ENCODE measurements at places on chromosomes 1 and 21. TPM values are rescaled to one million over a fixed set of nuclear protein-coding genes. Genes with fewer than 3 reads are reported as not detected.

DNA sequence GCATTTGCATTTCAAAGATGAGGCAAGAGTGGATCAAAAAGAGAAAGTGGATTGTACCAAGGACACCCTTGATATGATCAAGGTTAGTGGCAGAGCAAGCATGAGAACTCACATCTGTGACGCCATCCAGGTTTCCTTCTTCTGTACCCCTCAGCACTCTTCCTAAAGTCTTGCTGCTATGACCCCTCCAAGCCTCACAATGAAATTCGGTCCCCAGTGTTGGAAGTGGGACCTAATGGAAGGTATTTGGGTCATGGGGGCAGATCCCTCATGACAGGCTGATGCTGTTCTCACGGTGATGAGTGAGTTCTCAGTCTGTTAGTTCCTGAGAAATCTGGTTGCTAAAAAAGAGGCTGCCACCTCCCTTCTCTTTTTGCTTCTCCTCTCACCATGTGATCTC, 86.4 kb downstream of the PGM1 start:
- no peak for DNase-seq

Gene UCK2
- 88.4 TPM for total RNA-seq

Gene OR6N1
- total RNA-seq, result not detected

DNA sequence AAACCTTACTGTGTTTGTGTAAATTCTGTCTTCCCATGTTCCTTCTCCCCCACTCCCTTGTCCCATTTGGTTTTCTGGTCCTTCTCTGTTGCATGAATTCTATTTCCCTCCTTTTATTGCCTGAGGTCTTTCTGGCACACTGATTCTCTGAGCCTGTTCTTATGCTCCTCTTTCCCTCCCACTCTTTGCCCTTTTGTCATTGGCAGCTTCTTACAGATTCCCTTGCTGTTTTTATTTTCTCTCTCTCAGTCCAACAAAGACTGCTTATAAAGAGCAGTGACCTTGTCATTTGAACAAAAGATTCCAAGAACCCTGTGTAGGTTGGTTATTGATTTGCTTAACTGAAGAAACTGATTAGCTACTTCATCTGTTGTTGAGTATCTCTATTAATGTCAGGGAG, 49.7 kb downstream of the GPR52 start:
- DNase-seq, result no peak

- DNase-seq, result no peak
Measured at GRCh38 chr1:158145173-158145719, 35.4 kb upstream of the CD1D start.

DNA sequence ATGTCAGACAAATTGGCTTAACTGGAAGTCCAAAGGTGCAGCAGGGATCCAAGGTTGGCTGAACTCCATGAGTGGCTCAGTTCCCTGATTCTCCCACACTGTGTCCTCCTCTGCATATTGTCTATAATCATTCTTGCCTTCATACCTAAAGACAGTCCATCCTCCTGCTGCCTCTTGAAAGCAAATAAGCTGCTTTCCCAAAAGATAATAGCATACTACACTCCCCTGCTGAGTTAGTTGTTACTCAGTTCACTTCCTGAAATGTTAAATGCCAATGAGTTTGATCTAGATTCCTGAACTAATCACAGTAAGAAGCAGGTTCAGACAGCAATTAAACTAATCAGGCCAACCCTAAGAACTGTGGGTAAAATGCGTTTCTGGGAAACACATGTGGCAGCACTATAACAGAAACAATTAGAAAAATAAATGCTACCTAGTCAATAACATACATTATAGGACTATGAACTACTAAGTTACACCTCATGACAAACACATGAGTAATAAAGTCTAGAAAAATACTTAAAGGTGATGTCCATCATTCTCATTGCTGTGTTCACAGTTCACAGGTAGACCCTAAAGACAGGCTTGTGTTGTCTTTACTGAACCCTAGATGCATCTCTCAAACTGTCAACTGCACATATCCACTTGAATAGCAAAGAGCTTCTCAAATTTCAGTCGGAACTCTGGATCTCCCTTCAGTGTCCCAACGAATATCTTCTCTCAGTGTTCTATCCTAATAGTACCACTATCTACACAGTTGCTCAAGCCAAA, 50.8 kb upstream of the BOLA1 start:
- no peak for DNase-seq

DNA sequence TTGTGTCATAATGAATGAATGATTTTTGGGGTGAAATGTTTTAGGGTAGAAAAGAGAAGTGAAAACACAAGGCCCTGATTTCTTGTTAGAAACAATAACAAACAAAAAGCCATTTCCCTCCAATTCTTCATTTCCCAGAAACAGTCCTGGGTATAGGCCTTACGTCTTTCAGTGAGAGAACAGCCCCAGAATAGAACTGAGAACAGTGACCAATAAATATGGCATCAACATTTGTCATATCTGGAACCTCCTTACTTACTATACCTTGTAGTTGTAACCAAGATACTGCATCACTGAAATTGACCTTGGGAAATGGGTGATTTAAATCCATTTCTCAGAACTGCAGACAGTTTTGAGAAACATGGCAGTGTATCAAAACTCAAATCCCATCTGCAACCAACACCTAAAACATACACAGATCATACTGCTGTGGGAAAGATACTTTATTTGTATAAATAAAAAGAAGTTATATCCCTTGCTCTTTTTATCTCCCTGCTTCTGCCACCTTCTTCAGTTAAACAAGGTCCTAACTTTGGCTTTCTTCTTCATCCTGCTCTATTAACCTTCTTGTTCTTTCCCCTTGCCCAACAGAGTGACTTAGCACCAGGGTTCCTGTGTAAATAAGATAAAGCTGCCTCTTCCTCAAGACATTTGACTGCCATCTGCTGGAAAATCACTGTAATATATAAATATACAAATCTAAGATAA, 19.5 kb downstream of the XKR8 start:
- peak; percentile 35 for DNase-seq

DNA sequence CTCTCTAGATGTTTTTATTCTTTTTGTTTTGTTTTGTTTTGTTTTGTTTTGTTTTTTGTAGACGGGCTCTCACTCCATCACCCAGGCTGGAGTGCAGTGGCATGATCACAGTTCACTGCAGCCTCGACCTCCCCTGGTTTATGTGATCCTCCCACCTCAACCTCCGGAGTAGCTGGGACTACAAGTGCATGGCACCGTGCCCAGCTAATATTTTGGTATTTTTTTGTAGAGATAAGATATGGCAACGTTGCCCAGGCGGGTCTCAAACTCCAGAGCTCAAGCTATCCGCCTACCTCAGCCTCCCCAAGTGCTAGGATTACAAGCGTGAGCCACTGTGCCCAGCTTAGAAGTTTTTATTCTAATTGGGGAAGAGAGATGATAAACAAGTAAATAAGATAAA, 13.3 kb upstream of the TP53BP2 start:
- no peak for DNase-seq

Gene TMEM51
- total RNA-seq, result 16.6 TPM

DNA sequence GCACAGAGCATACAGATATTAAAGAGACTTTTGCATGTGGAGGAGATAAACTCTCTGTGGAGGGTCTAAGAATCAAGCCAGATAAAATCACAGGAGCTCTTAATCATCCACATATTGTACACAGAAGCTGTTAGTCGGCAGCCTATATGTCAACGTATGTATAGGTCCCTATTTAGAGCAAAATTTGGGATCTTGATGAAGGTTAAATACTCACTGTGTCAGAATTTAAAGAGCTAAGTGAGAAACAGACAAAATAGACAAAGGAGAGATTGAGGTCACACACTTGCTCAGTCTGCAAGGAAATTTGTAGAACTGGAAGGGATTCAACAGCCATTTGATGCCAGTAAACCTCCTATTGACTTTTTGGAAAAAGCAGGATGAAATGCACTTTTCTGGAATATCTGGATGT, 4.1 kb upstream of the IRF2BP2 start:
- no peak for DNase-seq

GRCh38 chr1:62307446-62307845, 11.8 kb downstream of the KANK4 start:
- DNase-seq, result no peak

Gene TPR
- 131 TPM for total RNA-seq

- DNase-seq, result no peak
Measured at GRCh38 chr1:55385402-55386018, 170.3 kb upstream of the USP24 start.

DNA sequence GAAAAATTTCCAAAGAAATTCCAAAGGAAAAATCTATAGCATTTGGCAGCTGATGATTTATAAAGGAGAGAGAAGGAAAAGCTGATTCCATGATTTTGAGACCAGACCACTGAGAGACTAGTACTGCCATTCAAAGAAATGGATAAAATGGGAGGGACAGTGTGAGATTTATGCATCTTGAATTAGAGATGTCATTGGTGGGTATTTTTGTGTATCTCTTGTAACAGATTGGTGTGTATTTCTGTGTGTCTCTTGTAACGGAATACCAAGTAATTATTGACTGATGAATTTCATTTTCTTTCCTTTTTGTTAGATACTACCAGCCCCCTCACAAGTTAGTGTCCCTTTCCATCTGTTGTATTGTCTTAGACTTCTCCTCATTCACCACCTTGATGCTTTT, 102.2 kb downstream of the OLFML2B start:
- no peak for DNase-seq

Gene PCSK9
- 39.6 TPM for total RNA-seq

- DNase-seq, result no peak
Measured at GRCh38 chr1:174550296-174550695, 102.5 kb downstream of the GPR52 start.

Gene S100A5
- 6.0 TPM for total RNA-seq

GRCh38 chr1:190908691-190909090, 431.0 kb upstream of the BRINP3 start:
- DNase-seq, result no peak

DNA sequence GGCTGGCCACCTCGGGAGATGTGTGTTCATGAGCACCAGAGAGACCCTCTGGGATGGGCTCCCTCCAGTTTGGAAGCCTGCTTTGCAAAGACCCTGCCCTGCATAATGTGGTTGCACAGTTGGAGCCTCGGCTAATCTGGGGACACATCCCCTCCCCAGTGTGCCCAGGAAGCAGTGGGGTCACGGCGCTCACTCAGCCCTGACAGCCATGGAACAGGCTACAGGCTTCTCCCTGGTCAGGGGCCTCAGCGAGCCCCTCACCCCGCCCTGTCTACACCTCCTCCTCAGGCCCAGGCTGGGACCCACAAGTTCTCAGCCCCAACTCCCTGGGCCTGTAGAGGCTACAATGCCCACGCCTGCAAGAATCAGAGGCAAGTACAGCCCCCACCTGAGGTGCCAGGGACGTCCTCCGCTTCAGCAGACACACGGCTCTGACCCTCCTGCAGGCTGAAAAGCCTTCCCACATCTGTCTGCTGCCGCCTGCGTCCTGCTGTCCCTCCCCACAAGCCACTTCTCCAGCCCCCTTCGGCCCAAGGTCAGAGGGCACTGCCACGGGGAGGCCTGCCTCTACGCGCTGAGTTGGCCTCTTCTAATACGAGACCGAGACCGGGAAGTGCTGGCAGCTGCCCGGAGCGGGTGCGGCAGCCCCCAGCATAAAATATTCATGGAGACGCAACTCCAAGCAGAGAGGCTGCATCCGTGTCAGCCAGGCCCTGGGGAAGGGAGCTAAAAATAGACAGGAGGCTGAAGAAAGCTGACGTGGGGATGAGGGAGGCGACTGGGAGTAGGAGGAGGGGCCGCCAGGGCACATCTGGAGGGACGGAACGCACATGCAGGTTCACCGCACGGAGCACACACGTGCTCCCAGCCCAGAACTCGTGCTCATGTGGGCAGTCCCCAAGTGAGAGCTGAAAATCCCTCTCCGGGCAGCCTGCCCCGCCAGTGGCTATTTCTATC, 15.2 kb upstream of the GPR153 start:
- no peak for DNase-seq

- no peak for DNase-seq
Measured at GRCh38 chr21:25342816-25343215, 264.5 kb downstream of the MRPL39 start.

GRCh38 chr21:34836103-34836932, 167.5 kb downstream of the CLIC6 start:
- DNase-seq, result peak; percentile 97

Gene RUNX3
- 22.6 TPM for total RNA-seq

Gene NFASC
- total RNA-seq, result 0.57 TPM

GRCh38 chr1:186633116-186633515, 47.1 kb downstream of the PTGS2 start:
- DNase-seq, result no peak

DNA sequence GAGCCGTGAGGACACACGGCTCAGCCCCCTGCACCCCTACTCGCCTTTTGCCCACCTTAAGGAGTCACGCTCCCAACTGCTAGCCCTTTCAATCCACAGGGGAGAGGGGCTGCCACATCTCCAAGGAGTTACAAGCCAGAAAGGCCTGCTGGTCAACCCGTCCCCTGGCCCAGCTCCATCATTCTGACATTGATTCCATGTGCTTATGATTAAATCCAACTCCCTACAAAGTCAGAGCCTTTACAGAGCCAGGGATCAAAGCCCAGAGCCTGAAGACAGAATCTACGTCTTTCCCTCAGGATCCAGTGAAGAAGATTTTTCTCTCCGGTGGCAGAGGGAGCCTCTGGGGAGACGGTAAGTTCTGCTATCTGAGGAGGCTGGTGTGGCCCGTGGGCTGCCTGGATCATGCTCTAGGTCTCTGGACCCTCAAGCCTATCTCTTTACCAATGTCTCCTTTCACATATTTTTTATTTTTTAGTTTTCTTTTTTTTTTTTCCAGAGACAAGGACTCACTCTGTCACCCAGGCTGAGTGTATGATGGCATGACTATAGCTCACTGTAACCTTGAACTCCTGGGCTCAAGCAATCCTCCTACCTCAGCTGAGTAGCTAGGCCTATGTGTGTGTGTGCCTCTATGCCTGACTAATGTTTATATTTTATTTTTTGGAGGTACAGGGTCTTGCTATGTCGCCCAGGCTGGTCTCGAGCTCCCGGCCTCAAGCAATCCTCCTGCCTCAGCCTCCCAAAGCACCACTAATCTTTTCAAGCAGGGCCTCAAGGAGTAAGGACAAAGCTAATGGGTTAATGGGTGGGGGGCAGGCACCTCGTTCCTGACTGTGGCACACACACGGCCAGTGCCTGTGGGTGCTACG, 61.3 kb downstream of the SLC66A1 start:
- no peak for DNase-seq

DNA sequence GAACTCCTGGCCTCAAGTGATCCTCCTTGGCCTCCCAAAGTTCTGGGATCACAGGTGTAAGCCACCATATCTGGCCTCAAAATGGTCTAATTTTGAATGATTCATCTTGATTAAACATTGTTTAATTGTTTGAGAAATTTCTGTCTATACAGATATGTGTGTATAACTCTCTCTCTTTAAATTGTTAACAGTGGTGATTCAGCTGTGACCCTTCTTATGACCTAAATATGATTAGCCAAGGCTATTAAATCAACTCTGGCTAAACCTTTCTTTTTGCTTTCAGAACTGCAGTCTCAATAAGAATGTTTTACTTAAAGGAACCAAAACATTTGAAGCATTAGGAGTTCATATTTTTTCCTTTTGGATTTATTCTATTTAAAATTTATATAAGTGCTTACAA, 19.2 kb upstream of the B3GALT5 start:
- DNase-seq, result no peak

- no peak for DNase-seq
Measured at GRCh38 chr1:145716641-145717345, 2.5 kb upstream of the CD160 start.

Gene PRAMEF9
- not detected for total RNA-seq
